Lung (tissue), 17 donors: ENCODE measurements at places on chromosomes 4 and X. TPM values are rescaled to one million over a fixed set of nuclear protein-coding genes. Genes with fewer than 3 reads are reported as not detected.

PGAM4 gene
- total RNA-seq = not detected

TCEAL5 gene
- total RNA-seq = not detected

GRCh38 chrX:12887141-12887540, 19.3 kb upstream of the TLR8 start:
- peaks cover 18% of the 10 kb centered on the region for H3K27me3 ChIP-seq
- no peaks in the 10 kb centered on the region for H3K4me1 ChIP-seq
- no peak overlapping the region for H3K27ac ChIP-seq
- no peak for DNase-seq
- no peaks in the 10 kb centered on the region for H3K36me3 ChIP-seq

DNA sequence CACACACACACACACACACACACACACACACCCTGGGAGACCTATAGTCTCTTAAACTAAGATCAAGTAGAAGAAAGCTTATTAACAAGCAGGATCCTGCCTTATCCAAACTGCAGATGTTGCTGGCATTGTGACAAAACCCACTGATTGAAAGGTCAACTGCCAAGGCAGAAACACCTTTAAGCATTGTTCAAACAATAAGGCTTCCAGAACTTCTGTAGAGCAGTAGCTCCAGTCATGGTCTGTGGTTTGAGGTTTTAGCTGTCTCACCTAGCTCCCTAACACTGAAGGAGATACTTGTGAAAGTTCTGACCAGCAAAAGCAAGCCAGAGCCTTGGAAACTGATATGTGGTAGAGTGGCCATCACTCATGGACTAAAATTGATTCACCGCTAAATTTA, 59.8 kb downstream of the PTCHD1 start:
- H3K27ac ChIP-seq = no peak overlapping the region
- no peaks in the 10 kb centered on the region for H3K4me1 ChIP-seq
- DNase-seq = peak; percentile 16
- peaks cover 3% of the 10 kb centered on the region for H3K27me3 ChIP-seq
- no peak overlapping the region for H3K4me3 ChIP-seq

GRCh38 chr4:126957556-126957955, 675.2 kb upstream of the INTU start:
- H3K27me3 ChIP-seq = no peaks in the 10 kb centered on the region
- H3K27ac ChIP-seq = no peak overlapping the region
- peak; percentile 70 for DNase-seq

- H3K4me3 ChIP-seq = no peak overlapping the region
- no peak overlapping the region for H3K27ac ChIP-seq
- no peaks in the 10 kb centered on the region for H3K36me3 ChIP-seq
- no peaks in the 10 kb centered on the region for H3K27me3 ChIP-seq
- H3K4me1 ChIP-seq = no peaks in the 10 kb centered on the region
- no peak for DNase-seq
These were observed 20.5 kb downstream of the AMTN start for GRCh38 chr4:70538869-70539268.

DNA sequence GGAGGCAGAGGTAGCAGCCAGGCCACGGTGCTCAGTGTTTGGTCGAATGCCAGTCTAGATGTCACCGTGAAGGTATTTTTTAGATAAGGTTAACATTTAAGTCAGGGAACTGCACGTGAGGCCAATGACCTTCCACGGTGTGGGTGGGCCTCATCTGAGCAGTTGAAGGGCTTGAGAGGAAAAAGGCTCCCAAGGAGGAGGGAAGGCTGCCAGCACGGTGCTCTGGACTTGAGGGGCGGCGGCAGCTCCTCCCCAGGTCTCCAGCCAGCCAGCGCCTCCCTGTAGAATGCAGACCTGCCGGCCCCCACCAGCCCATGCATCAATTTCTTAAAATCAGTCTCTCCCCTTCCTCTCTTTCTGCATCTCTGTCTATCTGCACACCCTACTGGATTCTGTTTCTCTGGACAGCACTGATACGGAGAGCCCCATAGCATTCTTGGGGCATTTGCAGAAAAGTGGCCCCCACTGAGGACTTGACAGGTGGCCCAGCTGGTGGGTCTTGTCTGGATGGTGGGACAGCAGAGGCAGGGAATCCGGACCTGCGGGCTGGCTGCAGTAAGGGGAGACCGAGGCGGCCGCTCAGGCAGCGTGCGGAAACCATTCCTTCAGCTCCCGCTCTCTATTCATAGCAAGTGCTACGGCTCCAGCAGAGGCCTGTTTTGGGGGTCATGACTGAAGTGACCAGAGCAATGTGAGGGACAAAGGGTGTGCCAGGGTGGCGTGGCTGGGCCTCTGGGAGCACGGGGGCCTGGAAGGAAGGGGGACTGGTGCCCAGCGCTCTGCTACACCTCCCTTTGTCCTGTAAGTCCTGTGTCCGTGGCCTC, 7.9 kb upstream of the RGS12 start:
- no peaks in the 10 kb centered on the region for H3K4me1 ChIP-seq
- peaks cover 5% of the 10 kb centered on the region for H3K27me3 ChIP-seq
- DNase-seq = no peak
- H3K4me3 ChIP-seq = no peak overlapping the region

GRCh38 chr4:86660401-86660800, 66.3 kb downstream of the PTPN13 start:
- no peaks in the 10 kb centered on the region for H3K4me1 ChIP-seq
- H3K27me3 ChIP-seq = no peaks in the 10 kb centered on the region
- peak; percentile 58 for DNase-seq
- H3K36me3 ChIP-seq = no peaks in the 10 kb centered on the region
- H3K27ac ChIP-seq = no peak overlapping the region
- H3K4me3 ChIP-seq = no peak overlapping the region

DNA sequence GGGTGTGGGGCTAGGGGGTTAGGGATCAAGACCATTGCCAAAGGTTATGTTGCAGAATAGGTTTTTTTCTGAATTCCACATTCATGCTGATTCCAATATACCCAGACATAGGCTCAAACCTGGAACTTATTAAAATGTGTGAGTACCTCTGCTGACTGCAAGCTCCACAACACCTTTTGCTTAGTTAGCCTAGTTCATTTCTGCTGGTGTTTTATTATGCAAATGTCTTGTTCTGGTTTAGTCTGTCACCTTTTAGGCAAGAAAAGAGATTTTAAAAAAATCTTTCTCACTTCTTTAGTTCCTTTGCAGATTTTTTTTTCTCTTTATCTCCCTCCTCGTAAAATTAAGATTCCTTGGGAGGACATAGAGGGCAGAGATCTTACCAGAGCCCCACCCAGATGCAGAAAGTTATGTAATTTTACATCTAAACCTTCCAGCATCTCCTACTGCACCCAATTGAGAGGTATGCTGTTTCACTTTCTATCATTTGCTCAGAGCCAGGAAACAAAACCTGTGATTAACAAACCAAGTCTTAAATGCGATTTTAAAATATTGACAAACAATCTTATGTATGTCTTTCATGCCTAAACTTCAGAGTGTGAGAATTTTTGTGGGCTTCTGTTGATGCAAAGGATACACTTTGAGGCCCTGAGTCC, 190.7 kb upstream of the CLNK start:
- DNase-seq = no peak
- no peaks in the 10 kb centered on the region for H3K27me3 ChIP-seq
- H3K27ac ChIP-seq = no peak overlapping the region
- no peaks in the 10 kb centered on the region for H3K4me1 ChIP-seq
- H3K36me3 ChIP-seq = no peaks in the 10 kb centered on the region
- H3K4me3 ChIP-seq = no peak overlapping the region

- H3K36me3 ChIP-seq = no peaks in the 10 kb centered on the region
- no peak overlapping the region for H3K27ac ChIP-seq
- H3K4me1 ChIP-seq = no peaks in the 10 kb centered on the region
- no peak for DNase-seq
- H3K27me3 ChIP-seq = no peaks in the 10 kb centered on the region
These were observed 38.4 kb upstream of the ZNF518B start for GRCh38 chr4:10495651-10496050.

DNA sequence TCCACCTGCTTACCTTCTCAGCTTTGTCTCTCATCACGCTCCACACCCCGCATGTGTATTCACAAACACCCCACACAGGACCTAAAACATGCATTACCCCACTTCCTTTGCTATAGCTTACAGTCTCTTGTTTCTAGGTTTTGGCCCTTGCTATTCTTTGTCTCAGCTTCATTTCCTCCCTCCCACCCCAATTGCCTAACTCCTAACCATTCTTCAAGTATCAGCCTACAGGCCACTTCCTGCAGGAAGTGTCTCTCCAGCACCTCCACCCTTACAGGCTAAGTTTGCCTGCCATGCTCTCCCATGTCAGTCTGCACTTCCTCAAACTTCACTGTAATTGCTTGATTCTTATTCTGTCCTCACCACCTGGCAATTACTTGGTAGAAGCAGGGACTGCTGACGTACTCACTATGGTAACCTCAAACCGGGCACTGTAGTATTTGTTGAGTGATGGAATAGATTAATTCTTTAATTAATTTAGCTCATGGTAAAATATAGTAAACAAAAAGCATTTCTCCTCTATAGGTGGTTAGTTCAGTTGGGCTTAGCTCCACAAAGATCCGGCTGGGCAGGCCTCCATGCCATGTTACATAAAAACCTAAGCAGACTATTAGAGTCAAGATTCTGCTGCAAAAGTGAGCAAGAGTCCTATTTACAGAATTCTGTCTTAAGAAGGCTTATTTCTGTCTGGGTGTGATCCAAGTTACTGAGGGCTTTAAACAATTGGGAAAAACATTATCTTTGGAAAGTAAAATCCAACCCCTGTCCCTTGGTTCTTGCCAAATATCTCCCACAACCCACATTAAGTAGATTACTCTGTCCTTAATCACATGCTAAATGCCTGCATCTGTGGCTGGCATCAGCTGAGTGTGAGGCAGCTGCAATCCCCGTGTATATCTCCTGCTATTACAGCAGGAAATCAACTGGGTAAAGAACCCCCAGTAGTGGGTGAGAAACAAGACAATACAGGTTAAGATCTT, 124.7 kb upstream of the CPEB2 start:
- H3K27me3 ChIP-seq = no peaks in the 10 kb centered on the region
- H3K4me1 ChIP-seq = peaks cover 8% of the 10 kb centered on the region
- H3K27ac ChIP-seq = no peak overlapping the region
- H3K36me3 ChIP-seq = no peaks in the 10 kb centered on the region

DNA sequence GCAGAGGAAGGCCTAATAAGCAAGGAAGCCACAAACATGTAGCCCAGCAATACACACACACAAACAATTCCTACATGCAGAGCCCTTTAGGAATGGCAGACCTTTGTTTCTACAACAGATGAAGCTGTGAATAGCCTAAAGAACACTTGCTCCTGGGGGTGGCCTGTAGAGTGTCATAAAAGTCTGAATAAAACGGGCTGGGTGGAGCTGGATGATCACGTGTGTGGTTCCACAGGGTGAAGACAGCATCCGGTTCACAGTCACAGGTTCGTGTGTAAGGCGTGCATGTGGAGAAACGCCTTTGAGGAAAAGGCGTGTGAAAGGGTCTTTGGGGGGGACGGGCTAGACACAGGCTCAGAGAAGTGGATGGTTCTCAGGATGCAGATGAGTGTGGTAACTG, 156.1 kb downstream of the AFAP1 start:
- no peak for DNase-seq
- H3K4me1 ChIP-seq = peaks cover 6% of the 10 kb centered on the region
- H3K4me3 ChIP-seq = no peak overlapping the region
- no peaks in the 10 kb centered on the region for H3K27me3 ChIP-seq

DNA sequence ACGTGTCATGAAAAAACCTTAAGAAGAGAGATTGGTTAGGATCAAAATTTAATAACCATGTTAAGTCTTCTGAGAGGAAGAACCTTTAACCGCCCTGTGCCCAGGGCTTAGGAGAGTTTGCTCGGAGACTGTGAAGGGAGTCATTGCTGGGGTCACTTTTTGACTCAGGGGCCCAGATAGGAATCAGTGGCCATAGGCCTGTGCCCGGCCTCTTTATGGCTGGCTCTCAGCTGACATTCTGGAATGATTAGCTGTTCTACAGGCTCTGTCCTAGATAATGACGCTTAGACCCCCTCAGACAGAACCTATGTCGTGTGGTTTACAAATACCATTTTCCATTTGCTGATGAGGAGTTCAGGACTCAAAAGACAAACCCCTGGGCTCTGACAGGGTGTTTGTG, 174.1 kb downstream of the DCLK2 start:
- no peak overlapping the region for H3K4me3 ChIP-seq
- H3K27ac ChIP-seq = no peak overlapping the region
- H3K4me1 ChIP-seq = peaks cover 26% of the 10 kb centered on the region

DNA sequence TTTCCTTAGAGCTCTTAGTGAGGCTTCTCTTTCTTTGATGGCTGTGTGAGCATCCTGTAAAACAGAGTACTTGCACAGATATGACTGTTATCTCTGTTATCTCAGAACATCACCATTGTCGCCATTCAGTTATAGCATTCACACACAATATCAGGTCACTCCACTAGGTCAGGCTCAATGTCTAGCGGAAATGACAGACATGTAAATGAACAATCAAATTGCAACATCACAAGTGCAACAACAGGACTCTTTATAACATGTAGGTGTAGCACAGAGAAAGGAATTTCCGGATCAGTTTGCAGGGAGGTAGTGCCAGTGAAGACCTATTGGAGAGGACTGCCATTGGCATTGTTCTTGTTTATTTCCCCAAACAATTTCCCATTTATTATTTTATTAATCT, 43.2 kb upstream of the IGSF1 start:
- H3K4me1 ChIP-seq = no peaks in the 10 kb centered on the region
- no peaks in the 10 kb centered on the region for H3K27me3 ChIP-seq
- no peak overlapping the region for H3K4me3 ChIP-seq
- no peak for DNase-seq
- H3K27ac ChIP-seq = no peak overlapping the region

- no peak for DNase-seq
- H3K36me3 ChIP-seq = no peaks in the 10 kb centered on the region
- H3K4me1 ChIP-seq = no peaks in the 10 kb centered on the region
- H3K27ac ChIP-seq = no peak overlapping the region
These were observed 45.5 kb upstream of the ZNF518B start for GRCh38 chr4:10502717-10503116.
